Psoas muscle (tissue), 8 donors: ENCODE measurements at places on chromosomes 16 and 17. TPM values are rescaled to one million over a fixed set of nuclear protein-coding genes. Genes with fewer than 3 reads are reported as not detected.

The CCDC57 gene
- 15.3 TPM for total RNA-seq

GRCh38 chr17:31051506-31051905 is 43.3 kb upstream of the NF1 start:
- DNase-seq: no peak
- H3K4me1 ChIP-seq: no peaks in the 10 kb centered on the region
- no peaks in the 10 kb centered on the region for H3K27me3 ChIP-seq

The ZG16 gene
- not detected for total RNA-seq

DNA sequence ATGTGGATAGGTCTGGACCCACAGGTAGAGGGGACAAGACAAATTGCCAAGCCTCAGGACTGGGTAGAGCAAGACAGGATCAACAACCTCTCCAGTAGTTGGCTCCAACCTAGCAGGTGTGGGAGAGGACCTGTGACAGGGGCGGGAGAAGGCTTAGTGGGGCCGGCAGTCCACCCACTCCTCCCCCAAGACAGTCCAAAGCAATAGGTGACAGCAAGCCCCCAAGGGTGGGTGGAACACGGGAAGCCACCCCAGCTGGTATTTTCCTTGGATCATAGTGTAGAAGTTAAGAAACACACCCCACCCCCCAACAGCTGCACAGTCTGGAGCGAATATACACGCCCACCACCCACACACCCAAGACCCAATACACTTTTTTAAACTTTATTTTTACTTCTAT is 4.1 kb upstream of the STX4 start:
- H3K27ac ChIP-seq: no peak overlapping the region
- peaks cover 1% of the 10 kb centered on the region for H3K4me1 ChIP-seq
- DNase-seq: no peak
- no peaks in the 10 kb centered on the region for H3K36me3 ChIP-seq
- no peak overlapping the region for H3K4me3 ChIP-seq
- no peaks in the 10 kb centered on the region for H3K27me3 ChIP-seq

- H3K36me3 ChIP-seq: no peaks in the 10 kb centered on the region
- DNase-seq: no peak
- H3K4me3 ChIP-seq: no peak overlapping the region
- no peak overlapping the region for H3K27ac ChIP-seq
These were observed 137.1 kb downstream of the C16orf95 start for GRCh38 chr16:87180069-87180468.

GRCh38 chr16:87723226-87723623 is 42.6 kb downstream of the KLHDC4 start:
- H3K27ac ChIP-seq: no peak overlapping the region
- H3K27me3 ChIP-seq: no peaks in the 10 kb centered on the region
- no peak overlapping the region for H3K4me3 ChIP-seq
- peaks cover 10% of the 10 kb centered on the region for H3K36me3 ChIP-seq

- peaks cover 54% of the 10 kb centered on the region for H3K4me1 ChIP-seq
- peak; percentile 93 for DNase-seq
- H3K4me3 ChIP-seq: peak overlapping the region; percentile 75
- no peaks in the 10 kb centered on the region for H3K36me3 ChIP-seq
- H3K27me3 ChIP-seq: no peaks in the 10 kb centered on the region
These were observed 1.9 kb downstream of the SLC16A3 start for GRCh38 chr17:82230609-82231311.

The KCNAB3 gene
- 0.57 TPM for total RNA-seq

- H3K27me3 ChIP-seq: no peaks in the 10 kb centered on the region
- no peak overlapping the region for H3K27ac ChIP-seq
- H3K4me3 ChIP-seq: no peak overlapping the region
- DNase-seq: no peak
- H3K36me3 ChIP-seq: no peaks in the 10 kb centered on the region
- no peaks in the 10 kb centered on the region for H3K4me1 ChIP-seq
These were observed 44.1 kb upstream of the EMP2 start for GRCh38 chr16:10624527-10624926.

The TNFRSF17 gene
- total RNA-seq: not detected

- H3K4me3 ChIP-seq: no peak overlapping the region
- no peaks in the 10 kb centered on the region for H3K4me1 ChIP-seq
- no peak for DNase-seq
- H3K36me3 ChIP-seq: no peaks in the 10 kb centered on the region
- H3K27ac ChIP-seq: no peak overlapping the region
These were observed 114.4 kb downstream of the SEC14L1 start for GRCh38 chr17:77254951-77255825.

DNA sequence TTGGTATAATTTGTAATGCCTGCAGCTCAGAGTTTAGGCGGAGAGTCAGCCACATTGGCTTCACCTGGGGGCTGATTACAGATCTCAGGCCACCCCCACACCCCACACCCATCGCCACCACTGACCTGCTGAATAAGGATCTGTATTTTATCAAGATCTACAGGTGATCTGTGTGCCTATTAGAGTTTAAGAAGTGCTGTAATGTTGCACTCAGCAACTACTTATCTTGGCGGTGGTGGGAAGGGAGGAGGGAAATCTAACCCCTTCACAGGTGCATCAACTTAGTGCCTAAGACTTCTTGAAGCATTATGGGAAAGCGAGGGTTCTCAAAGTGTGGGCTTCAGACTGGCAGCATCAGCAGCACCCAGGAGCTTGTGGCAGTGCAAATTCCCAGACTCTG is 17.5 kb upstream of the KRT20 start:
- no peak for DNase-seq
- peaks cover 29% of the 10 kb centered on the region for H3K27me3 ChIP-seq
- H3K4me1 ChIP-seq: no peaks in the 10 kb centered on the region
- no peak overlapping the region for H3K27ac ChIP-seq

DNA sequence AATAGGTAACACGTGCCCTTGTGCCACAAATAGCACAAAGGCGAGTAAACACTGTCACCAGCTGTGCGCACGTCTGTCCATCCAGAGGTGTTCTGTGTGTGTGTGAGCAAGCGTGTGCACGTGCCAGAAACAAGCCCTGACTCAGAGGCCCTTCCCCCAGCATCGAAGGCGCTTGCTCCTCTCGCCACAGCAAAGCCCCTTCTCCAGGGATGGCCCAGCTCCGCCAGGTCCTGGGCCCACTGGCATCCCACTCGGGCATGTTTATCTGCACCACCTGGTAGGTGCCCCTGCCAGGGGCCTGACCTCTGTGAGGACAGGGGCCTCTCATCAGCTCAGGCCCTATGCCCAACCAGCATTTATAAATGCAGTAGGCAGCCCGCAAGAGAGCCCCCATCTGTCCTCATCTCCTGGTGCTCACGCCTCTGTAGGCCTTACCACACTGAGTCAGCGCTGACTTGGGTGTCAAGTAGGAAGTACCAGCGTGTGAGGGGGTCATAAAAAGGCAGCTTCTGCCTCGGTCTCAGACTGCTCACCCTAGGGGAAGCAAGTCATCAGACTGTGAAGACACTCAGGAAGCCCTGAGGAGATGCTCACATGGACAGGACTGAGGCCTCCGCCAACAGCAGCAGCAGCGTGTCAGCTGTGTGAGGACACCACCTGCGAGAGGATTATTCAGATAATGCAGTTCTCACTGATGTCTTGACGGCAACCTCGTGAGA is 10.8 kb downstream of the TMEM235 start:
- H3K4me3 ChIP-seq: no peak overlapping the region
- no peaks in the 10 kb centered on the region for H3K4me1 ChIP-seq
- no peak overlapping the region for H3K27ac ChIP-seq
- no peaks in the 10 kb centered on the region for H3K27me3 ChIP-seq
- no peaks in the 10 kb centered on the region for H3K36me3 ChIP-seq

GRCh38 chr16:50459496-50460080 is 88.6 kb upstream of the NKD1 start:
- H3K36me3 ChIP-seq: no peaks in the 10 kb centered on the region
- no peaks in the 10 kb centered on the region for H3K4me1 ChIP-seq
- no peak overlapping the region for H3K4me3 ChIP-seq
- no peak for DNase-seq
- H3K27me3 ChIP-seq: peaks cover 12% of the 10 kb centered on the region

DNA sequence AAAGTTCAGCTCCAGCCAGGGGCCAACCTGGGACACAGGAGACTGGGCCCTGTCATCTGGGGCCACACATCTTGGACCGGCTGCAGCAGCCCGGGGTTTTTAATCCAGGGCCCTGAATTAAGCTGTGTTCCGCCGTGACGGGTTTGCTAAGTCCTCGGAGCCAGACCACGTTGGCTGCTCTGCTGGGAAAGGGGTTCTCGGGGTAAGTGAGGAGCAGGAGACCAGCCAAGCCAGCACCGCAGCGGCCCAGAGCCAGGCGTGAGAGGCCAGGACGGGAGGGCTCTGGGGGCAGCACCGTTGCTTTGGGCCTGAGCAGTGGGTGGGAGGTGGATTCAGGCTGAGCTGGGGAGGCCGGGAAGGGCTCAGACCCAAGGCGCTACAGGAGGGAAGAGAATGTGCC is 31.3 kb upstream of the CBX4 start:
- DNase-seq: no peak
- no peaks in the 10 kb centered on the region for H3K36me3 ChIP-seq
- H3K4me1 ChIP-seq: no peaks in the 10 kb centered on the region
- no peak overlapping the region for H3K4me3 ChIP-seq

The CA5A gene
- not detected for total RNA-seq

DNA sequence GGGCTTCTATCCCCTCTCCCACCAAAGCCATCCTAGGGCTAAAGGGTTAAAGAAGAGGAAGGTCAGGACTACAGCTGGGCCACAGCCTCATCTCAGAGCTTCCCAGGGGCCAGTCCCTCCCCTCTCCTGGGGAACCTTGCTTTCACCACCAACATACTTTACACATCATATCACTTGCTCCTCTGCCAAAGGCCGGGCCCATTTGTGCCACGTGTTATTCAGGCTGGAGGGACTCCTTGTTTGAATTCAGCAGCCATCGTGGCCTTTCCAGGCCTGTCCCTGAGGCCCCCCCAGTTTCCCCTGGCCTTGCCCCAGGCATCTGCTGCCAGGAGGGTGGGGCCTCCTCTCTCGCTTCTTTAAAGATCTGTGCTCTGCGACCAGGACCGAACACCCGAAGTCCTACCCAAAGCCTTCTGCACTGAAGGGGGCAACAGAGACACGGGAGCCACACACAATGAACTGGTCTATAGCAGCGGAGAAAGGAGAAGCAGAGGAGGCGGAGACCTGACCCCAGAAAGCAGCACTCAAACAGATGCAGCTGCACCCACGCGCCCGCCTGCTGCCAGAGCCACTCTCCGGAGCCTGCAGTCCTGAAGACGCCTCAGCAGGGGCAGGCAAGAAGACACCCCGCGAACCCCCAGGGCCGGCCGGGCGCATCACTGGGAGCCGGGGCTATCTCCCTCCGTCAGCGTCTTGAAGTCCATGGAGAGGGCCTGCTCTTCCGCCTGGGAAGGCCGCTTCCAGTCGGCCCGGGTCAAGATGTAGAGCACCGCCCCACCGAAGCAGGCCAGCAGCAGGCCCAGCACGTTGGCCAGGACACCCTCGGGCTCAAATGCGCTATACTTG is 12.1 kb downstream of the CYB561 start:
- H3K4me3 ChIP-seq: no peak overlapping the region
- peak; percentile 91 for DNase-seq
- no peaks in the 10 kb centered on the region for H3K27me3 ChIP-seq
- peaks cover 11% of the 10 kb centered on the region for H3K4me1 ChIP-seq

The NPIPB12 gene
- 27.1 TPM for total RNA-seq

DNA sequence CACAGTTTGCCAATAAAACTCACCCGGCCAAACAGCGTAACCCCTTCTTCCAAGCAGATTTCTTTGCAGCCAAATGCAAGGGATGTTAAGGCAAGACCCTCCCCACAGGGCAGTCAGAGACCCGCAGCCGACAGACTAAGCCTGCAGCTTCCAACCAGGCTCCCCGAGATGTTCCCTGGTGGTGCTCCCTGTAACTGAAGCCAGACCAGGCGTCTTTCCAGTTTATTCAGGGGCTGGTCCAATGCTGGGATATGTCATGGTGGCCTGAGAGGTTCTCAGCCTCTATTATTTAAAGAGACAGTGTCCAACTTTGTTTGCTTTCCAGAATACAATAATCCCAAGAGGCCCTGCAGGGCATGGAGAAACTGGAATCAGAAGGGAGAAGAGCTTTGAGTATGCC is at the start of gene PMP22:
Gene PMP22 (minus strand): TSS at position 196 of the 400 bp plus-strand sequence. CDS start 4,599 bp downstream, outside the sequence.
- H3K36me3 ChIP-seq: no peaks in the 10 kb centered on the region
- H3K27me3 ChIP-seq: no peaks in the 10 kb centered on the region
- peaks cover 25% of the 10 kb centered on the region for H3K4me1 ChIP-seq

The HNF1B gene
- not detected for total RNA-seq

DNA sequence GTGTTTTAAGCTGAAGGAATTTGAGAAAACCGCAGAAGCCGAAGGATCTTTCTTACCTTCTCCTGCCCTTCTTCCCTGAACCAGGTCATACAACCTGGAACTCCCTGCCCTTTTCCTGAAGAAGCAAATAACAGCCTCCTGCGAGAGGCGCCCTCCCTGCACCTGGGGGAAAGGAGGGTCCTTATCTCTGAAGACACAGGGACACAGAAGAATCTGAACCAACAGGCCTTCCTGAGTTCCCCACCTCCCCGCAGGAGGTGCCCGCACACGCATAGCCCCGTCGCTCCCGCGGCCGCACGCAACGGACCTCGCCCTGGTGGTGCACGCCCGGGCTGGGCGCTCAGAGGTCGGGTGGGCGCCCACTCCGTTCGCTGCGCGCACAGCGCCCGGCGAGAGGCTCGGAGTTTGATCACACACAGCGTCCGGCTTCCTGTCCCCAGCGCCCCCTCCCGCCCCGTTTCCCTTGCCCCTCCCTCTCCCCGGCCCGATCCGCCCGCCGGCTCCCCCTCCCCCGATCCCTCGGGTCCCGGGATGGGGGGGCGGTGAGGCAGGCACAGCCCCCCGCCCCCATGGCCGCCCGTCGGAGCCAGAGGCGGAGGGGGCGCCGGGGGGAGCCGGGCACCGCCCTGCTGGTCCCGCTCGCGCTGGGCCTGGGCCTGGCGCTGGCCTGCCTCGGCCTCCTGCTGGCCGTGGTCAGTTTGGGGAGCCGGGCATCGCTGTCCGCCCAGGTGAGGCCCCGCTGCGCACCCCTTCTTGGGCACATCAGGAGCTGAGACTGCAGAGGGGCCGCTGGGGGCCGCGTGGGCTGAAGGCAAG is at the start of gene TNFSF12:
Gene TNFSF12 (plus strand): TSS at position 474 of the 816 bp plus-strand sequence. CDS start 96 bp downstream, at position 570.
- H3K4me1 ChIP-seq: no peaks in the 10 kb centered on the region
